ACHN (cell line): ENCODE measurements at places on chromosomes 12 and 14.

DNA sequence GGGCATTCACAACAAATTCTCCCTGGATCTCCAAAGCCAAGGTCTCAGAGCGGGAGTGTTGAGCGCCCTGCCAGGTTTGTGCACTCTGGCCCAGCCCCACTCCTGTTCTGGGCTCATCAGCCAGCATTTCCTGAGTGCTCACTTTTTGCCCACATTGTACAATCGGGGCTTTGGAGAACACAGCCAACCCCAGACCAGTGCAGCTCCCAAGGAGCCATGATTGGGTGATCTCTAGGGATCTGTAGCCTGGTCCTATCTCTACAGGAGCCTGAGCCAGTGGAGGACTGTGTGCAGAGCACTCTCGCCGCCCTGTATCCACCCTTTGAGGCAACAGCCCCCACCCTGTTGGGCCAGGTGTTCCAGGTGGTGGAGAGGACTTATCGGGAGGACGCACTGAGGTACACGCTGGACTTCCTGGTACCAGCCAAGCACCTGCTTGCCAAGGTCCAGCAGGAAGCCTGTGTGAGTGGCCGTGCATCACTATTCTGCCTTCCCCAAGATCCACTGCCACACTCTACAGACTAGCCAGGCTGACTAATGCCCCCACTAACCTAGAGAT is 2.8 kb downstream of the ARHGEF40 start:
- no peak for DNase-seq

- DNase-seq: peak; percentile 78
Measured at GRCh38 chr14:104677512-104678332, 11.7 kb upstream of the INF2 start.

DNA sequence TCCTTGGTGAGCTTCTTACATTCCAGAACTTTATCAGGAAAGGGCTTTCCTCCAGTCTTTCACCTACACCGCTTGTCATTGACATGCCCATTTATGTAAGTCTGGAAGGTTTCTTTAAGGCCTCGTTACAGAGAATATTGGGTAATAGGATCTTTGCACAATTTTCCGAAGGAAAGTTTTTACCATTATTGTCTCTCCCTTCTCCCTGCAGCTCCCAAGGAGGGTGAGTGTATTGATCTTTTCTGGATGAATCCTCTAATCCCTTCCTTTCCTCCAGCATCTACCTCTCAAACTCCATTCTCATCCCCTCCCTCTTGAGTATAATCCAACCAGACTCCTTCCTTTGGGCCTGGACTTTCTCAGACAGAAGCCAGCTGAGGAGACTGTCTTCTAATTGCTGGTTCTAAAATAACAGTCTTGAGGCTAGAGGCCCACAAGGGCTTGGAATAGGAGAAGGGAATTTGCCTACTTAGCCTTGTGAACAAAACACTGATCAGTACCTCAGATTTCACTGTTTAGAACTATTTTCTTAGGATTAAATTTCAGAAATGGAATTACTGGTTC is 21.8 kb downstream of the WNK1 start:
- no peak for DNase-seq

DNA sequence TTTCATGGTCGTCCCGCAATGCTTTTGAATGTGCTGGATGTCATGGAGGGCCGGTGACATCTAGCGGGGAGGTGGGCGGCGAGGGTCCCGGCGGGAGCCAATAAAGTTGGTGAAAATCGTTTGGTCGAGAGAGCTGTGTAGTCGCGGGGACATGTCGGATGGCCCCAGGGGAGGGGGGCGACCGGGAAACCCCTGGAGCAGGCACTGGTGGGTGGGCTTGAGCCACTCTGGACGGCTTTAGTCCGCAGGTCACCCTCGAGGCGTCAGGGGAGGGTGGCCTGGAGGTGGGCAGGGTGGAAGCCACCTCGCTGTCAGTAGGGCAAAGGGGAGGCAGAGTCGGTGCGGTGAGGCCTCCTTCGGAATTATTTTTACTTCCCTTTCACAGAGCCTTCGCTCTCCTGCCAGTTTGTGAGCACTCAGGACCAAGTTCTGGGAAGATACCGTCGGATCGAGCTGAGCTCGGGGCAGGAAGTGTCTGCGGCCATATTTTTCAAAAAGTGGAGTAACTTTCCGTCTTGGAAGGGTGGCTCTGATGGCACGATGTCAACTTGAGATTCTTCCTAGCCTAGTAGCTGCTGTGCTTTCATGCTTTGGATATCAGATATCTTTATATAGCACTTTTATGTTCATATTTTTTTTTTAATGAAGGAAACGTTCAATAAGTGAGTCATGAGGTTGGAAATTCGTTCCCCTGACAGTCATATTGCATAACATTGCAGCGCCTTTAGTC is 28.2 kb downstream of the WBP11 start:
- peak; percentile 62 for DNase-seq

DNA sequence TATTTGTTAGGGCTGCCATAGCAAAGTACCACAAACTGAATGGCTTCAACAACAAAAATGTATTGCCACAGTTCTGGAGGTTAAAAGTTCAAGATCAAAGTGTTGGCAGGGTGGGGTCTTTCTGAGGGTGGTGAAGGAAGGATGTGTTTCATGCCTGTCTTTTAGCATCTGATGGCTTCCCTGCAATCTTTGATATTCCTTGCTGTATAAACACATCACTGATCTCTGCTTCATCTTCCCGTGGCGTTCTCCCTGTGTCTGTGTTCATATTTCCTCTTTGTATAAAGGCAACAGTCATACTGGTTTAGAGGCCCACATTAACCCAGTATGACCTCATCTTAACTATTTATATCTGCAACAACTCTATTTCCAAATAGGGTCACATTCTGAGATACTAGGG is 167.5 kb downstream of the BTG1 start:
- DNase-seq: no peak

DNA sequence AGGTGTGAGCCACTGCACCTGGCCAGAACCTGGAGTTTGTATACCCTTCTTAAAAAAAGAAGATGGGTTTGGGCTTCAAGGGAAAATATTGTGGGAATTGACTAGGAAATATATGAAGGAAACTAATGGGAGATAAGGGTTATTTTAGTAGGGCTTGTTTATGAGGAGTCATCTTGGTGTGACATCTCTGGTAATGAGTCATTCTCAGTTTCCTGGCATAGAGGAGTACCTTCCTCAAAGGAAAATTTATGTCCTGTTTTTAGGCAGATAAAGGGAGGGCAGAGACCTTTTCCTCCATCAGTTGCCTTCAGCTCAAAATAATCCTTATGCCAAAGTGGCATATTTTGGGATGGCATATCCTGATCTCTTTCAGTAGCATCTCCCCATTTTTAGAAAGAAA is 30.6 kb upstream of the NFKBIA start:
- DNase-seq: peak; percentile 32

DNA sequence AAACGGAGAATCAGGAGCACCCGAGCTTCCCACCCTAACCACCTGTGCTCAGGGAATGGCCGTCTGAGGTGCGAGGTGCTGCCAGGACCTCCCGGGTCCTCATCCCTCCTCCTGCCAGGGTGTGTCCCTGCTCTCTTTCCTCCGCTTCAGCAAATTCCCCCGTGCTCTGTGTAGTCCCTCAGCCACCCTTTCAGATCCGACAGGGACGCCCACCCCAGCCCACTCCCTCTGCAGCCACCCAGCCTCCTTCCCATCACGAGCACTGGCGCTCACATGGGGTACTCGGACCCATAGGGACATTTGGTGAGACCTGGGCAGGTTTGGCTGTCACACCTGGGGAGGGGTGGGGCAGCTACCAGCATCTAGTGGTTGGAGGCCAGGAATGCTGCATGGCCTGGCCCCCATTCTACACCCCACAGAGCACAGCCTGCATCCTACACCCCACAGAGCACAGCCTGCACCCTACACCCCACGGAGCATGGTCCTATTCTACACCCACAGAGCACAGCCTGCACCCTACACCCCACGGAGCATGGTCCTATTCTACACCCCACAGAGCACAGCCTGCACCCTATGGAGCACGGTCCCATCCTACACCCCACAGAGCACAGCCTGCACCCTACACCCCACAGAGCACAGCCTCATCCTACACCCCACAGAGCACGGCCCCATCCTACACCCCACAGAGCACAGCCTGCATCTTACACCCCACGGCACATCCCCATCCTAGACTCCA is 12.7 kb downstream of the GALNT9 start:
- no peak for DNase-seq

- DNase-seq: no peak
Measured at GRCh38 chr12:130236446-130236845, 74.2 kb downstream of the FZD10 start.

DNA sequence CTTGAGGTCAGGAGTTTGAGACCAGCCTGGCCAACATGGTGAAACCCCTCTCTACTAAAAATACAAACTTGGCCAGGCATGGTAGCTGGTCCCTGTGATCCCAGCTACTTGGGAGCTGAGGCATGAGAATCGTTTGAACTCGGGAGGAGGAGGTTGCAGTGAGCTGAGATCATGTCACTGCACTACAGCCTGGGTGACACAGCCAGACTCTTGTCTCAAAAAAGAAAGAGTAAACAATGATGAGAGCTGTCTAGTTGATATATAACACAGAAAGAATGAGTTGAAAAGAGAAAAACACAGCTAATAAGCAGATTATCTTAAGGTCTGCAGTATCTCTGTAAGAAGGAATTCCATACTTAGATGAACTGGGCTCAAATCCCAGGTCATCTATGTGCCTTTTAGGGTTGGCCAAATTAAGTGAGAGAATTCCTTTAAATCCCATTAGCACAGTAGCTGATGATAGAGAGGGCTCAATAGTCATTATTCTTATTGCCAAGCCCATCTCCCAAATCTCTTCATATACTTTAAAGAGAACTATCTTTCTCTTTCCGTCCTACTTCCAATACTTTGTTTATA is 31.1 kb upstream of the STRAP start:
- DNase-seq: no peak

- no peak for DNase-seq
Measured at GRCh38 chr12:69610729-69611128, at the start of gene LRRC10. Gene LRRC10, minus strand, starts transcription at chr12:69610907. Its CDS starts 69 bp downstream, at chr12:69610838.

DNA sequence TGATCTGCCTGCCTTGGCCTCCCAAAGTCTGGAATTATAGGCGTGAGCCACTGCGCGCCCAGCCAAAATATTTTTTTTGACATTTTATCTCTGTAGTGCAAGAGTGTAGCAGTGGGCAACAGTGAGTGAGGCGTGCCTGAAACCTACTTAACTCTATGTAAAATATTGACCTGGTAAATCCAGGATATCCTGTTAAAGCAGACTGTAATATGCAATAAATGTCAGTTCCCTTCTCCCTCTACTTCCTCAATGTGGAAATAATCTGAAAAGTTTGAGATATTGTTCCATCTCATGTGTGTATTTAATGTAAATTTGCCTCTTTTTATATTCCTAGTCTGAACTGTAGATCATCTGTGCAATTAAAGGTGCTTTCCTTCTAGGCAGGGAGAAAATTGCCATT is 9.5 kb upstream of the CDK17 start:
- no peak for DNase-seq

DNA sequence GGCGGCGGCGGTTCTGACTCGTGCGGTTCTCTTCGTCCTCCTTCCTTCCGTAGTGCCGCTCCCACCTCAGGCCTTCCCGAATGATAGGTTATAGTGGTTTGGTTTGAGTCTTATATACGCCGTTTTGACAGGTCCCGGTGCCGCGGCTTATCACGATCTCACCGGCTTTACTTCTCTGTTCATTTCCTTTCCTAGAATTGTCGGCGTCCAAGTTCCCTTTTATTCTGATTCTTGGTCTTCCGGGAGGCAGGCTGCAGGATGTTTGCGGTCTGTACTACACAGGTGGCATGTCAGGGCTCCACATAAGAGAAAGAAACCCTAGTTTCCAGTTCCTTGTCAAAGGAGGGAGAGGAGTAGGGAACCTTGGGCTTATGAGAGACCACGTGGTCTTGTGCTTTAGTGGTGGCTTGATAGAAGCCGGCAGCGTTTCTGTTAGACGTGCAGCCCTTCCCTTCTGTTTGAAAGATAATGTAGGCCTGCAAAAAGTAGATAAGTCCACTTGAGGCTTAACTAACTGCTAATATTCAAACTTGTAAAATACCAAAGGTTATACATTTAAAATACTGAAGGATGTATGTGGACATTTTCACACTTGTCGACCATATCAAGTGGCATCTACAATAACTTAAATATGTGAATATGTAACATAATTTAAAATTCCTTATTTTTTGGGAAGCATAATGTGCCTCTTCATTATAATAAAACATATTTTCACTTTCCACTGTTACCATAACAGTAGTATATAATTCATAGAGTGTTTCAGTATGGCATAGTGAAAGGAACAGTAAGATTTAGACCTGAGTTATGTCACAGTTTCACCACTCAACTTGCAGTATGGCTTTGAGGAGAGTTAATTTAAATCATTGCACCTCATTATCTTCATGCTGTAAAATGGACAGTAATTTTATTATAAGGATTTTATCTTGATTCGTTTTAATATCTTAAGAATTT is 804 bp downstream of the USP15 start:
- peak; percentile 73 for DNase-seq

- DNase-seq: no peak
Measured at GRCh38 chr12:96236221-96236822, 42.1 kb downstream of the ELK3 start.

DNA sequence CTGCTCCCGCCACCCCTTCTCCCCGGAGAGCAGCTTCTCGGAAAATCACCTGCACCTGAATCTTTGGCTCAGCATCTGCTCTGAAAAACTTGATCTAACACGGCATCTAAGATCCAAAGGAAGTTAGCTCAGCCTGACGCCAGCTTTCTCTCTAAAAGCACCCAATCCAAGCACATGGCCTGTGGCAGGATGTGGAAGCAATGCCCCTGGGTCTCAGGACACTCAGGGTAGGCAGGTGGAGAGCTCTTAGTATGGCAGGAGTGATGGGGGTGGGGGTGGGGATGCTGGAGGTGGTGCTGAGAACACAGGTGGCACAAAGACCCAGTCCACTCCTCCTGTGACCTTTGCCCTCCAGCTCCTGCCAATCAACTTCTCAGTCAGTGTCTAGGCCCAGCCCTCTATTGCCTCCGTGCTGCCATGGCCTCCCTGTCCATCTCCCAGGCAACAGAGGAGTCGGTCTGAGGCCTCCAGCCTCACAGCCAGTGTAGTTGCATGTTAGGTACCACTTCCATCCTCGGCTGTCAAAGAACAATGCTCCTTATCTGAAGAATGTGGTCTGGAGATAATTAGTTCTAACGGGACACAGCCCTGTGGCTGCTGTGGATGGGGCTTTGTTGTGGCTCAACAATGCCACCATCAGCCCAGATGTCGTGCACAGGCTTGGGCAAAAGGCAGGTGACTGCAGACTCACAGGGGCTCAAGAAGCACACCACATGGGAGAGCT is 180.0 kb upstream of the C14orf180 start:
- DNase-seq: no peak

DNA sequence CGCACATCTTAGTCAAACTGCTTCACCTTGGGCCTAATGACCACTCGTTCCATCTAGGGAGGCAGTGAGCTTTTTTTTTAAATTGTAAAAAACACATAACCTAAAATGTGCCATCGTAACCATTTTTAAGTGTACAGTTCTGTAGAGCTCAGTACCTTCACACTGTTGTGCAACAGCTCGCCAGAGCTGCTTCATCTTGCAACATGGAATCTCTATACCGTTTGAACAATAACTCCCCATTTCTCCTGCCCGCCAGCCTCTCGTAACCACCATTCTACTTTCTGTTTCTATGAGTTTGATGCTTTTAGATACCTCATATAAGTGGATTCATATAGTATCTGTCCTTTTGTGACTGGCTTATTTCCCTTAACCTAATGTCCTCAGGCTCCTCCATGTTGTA is 196.2 kb downstream of the CHST11 start:
- no peak for DNase-seq
